ENCODE measurements at places on chromosomes 6 and 20.

DNA sequence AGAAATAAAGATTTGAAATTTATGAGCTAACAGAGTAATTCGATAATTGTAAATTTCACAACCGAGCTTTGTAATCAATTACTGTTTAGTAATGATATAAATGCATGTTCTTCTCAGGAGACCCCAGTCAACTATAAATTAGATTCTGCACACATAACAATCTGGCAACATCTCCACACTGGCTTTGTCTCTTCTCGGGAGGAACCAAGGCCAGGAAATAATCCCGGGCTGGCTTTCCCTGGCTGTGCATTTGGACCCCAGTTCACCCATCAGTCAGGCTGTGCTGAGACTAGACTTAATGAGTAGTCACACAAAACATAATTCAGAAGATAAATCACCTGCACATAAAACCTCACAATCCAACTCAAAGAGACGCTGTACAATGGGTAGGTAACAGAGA lies 65.5 kb downstream of the PTPRT start:
- no peak overlapping the region for H3K4me3 ChIP-seq
- H3K27me3 ChIP-seq, result no peaks in the 10 kb centered on the region
- no peak for DNase-seq

DNA sequence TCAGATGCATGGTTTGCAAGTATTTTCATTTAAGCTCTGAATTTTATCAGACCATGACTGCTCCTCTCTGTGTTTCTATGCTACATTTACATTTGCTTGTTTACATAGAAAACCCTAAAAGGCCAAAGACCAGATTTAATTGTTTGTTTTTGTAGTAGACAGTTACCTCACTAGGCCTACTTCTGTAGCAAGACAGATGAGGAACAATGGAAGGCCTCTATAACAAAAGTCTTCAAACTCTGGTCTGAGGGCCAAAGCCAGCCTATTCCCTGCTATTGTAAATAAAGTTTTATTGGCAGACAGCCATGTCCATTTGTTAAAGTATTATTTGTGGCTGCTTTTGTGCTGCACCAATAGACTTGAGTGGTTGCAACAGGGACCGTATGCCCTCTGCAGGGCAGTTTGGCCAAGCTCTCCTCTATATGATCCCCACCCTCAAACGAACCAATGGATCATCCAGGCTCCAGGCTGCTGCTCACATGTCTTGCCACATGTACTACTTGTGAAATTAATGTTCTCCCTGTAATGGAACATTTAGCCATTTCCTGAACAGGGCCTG lies 182.0 kb downstream of the DOK5 start:
- peaks cover 29% of the 10 kb centered on the region for H3K4me1 ChIP-seq
- DNase-seq, result no peak
- no peaks in the 10 kb centered on the region for H3K27me3 ChIP-seq

DNA sequence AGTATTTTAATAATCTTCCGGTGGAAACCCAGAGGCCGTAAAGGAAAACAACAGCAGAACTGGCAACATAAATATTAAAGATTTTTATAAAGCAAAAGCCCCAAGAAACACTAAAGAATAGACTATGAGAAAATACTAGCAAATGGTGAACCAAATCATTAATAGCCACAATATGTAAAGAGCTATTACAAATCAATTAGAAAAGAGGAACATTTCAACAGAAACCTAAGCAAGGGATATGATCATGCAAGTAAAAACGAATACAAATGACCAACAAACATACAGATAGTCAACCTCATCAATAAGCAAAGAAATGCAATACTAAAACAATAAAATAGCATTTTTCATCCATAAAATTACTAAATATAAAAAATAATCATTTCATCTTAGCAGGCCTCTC lies 3.6 kb downstream of the FBXL4 start:
- H3K4me1 ChIP-seq, result peaks cover 17% of the 10 kb centered on the region
- H3K4me3 ChIP-seq, result no peak overlapping the region
- H3K27me3 ChIP-seq, result no peaks in the 10 kb centered on the region
- H3K27ac ChIP-seq, result no peak overlapping the region
- no peak for DNase-seq

- no peak for DNase-seq
- no peak overlapping the region for H3K4me3 ChIP-seq
- H3K36me3 ChIP-seq, result no peaks in the 10 kb centered on the region
- no peak overlapping the region for H3K27ac ChIP-seq
- H3K27me3 ChIP-seq, result no peaks in the 10 kb centered on the region
These were observed 29.7 kb downstream of the CEBPB start for GRCh38 chr20:50220093-50220893.

GRCh38 chr20:10728873-10729670 lies 55.3 kb upstream of the JAG1 start:
- H3K27ac ChIP-seq, result no peak overlapping the region
- no peak overlapping the region for H3K4me3 ChIP-seq
- no peak for DNase-seq
- no peaks in the 10 kb centered on the region for H3K36me3 ChIP-seq
- H3K27me3 ChIP-seq, result peaks cover 3% of the 10 kb centered on the region

GRCh38 chr6:168232062-168232461 lies 87.5 kb downstream of the DACT2 start:
- peaks cover 1% of the 10 kb centered on the region for H3K27me3 ChIP-seq
- no peaks in the 10 kb centered on the region for H3K36me3 ChIP-seq
- DNase-seq, result no peak
- peaks cover 25% of the 10 kb centered on the region for H3K4me1 ChIP-seq
- H3K4me3 ChIP-seq, result no peak overlapping the region
- peak overlapping the region; percentile 25 for H3K27ac ChIP-seq

GRCh38 chr6:17932330-17932852 lies 55.0 kb downstream of the KIF13A start:
- no peaks in the 10 kb centered on the region for H3K27me3 ChIP-seq
- H3K4me3 ChIP-seq, result no peak overlapping the region
- H3K4me1 ChIP-seq, result peaks cover 74% of the 10 kb centered on the region
- no peak for DNase-seq
- H3K27ac ChIP-seq, result peak overlapping the region; percentile 68

GRCh38 chr20:52971498-52972189 lies 514 bp upstream of the TSHZ2 start:
- H3K27ac ChIP-seq, result peak overlapping the region; percentile 19
- H3K36me3 ChIP-seq, result no peaks in the 10 kb centered on the region
- H3K27me3 ChIP-seq, result no peaks in the 10 kb centered on the region
- H3K4me3 ChIP-seq, result peak overlapping the region; percentile 54
- DNase-seq, result no peak

DNA sequence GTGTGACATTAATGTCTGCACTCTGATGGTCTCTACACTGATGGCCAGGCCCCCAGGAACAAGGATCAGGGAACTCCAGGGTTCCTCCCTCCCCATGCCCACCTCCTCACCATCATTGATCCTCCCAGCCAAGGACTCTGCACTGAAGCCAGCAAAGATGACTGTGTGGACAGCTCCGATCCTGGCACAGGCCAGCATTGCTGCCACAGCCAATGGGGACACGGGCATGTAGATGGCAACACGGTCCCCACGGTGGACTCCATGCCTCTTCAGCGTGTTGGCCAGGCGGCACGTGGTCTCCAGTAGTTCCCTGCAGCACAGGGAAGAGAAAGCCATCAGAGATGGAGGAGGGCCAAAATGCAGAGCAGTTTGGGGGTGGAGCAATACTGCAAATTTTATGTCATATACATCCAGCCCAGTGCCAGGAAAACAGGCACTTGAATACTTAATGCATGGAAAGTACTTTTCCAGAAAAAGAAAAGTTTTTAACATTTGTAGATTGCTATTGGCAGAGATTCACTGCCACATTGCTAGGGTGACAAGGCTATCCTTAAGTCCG lies 27.2 kb downstream of the ACSS1 start:
- no peak for DNase-seq
- H3K4me3 ChIP-seq, result no peak overlapping the region
- no peak overlapping the region for H3K27ac ChIP-seq
- H3K4me1 ChIP-seq, result peaks cover 38% of the 10 kb centered on the region
- H3K36me3 ChIP-seq, result no peaks in the 10 kb centered on the region

DNA sequence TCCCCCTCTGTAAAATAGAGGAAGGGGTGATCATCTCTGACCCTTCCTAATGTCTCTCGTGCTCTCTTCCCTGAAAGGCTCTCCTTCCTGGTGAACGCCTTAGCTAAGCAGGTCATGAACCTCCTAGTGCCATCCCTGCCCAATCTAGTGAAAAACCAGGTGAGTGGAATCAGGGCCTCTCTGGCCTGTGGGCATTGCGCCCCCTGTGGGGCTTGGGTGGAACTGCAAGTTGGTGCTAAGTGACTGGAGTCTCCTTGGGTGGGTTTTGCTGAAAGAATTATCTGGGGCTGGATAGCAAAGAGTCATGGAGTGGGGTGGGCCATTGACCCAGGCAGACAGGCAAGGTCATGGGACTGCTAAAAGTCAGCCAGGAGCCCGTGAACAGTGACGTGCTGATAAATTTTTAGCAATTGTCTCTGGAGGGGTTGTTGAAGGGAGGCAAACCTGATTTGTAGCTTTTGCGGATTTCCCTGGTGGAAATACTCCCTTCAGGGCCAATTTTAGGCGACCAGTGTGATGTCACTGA lies 8.9 kb downstream of the BPIFB1 start:
- no peak overlapping the region for H3K4me3 ChIP-seq
- peaks cover 72% of the 10 kb centered on the region for H3K27me3 ChIP-seq
- peak; percentile 63 for DNase-seq

- H3K4me1 ChIP-seq, result no peaks in the 10 kb centered on the region
- peaks cover 45% of the 10 kb centered on the region for H3K27me3 ChIP-seq
- H3K36me3 ChIP-seq, result no peaks in the 10 kb centered on the region
- no peak overlapping the region for H3K4me3 ChIP-seq
- no peak overlapping the region for H3K27ac ChIP-seq
These were observed 21.8 kb upstream of the IRF4 start for GRCh38 chr6:369559-370431.

- DNase-seq, result no peak
- H3K27ac ChIP-seq, result no peak overlapping the region
- H3K4me1 ChIP-seq, result no peaks in the 10 kb centered on the region
- no peak overlapping the region for H3K4me3 ChIP-seq
These were observed 60.5 kb downstream of the DST start for GRCh38 chr6:56582236-56582635.

DNA sequence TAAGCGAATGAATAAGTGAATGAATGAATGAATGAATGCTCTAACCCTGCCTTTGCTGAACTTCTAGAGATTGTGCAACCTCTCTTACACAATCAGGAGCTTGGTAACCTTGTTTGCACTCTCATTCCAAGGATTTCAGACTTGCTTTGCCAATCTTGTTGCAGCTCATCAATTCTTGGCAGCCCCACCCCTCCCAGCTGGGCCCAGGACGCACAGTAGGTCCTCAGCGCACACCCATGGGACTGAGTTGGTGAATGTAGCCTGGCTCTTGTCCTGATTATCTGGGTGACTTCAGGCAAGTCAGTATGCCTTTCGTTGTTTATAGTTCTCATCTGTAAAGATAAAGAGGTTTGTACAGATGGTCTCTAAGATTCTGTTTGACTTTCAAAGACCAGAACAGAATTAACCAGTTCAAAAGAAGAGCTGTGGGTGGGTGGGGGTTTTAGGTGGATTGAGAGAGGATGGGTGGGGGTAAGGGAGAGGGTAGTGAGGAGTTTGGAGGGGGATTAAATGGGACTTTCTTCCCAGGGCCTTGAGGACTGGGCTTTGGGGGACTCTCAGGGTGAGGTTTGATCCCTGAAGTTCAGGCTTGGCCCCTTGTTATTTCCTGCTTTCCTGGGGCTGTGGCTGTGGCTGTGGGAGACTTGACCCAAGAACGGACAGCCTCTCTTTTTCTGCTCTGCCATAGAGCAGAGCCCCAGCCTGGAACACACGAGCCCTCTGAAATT lies 33.2 kb downstream of the VEGFA start:
- H3K27ac ChIP-seq, result no peak overlapping the region
- no peaks in the 10 kb centered on the region for H3K27me3 ChIP-seq
- no peak overlapping the region for H3K4me3 ChIP-seq
- DNase-seq, result no peak
- peaks cover 16% of the 10 kb centered on the region for H3K4me1 ChIP-seq

- H3K36me3 ChIP-seq, result no peaks in the 10 kb centered on the region
- no peak overlapping the region for H3K27ac ChIP-seq
- H3K27me3 ChIP-seq, result peaks cover 97% of the 10 kb centered on the region
- no peak overlapping the region for H3K4me3 ChIP-seq
- no peak for DNase-seq
- peaks cover 20% of the 10 kb centered on the region for H3K4me1 ChIP-seq
These were observed 3.7 kb downstream of the POU3F2 start for GRCh38 chr6:98838032-98838431.

DNA sequence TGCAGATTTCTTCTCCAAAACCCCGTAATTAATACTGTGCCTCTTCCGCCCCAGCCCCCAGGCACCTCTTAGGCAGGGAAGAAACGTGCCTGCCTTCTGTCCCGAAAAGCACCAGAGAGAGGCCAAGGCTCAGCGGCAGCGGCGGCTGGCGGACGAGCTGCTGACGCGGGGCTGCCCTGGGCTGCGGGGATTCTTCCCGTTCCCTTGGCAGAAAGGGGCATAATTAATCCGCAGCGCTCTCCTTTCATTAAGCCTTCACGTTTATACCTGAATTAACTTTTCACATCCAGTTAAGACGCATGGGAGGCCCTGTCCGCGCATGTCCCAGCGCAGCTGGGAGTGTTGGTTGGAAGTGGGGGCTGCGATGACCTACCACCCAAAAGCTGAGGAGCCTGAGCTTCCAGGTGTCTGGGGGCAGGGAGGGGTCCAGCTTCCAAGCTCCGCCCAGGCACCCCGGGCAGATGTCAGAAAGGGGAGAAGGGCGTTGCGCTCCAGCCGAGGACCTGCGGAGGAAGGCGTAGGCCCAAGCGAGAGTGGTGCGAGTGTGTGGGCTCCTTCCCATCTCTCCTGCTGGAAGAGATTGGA lies 167.4 kb upstream of the LRFN2 start:
- peaks cover 4% of the 10 kb centered on the region for H3K4me1 ChIP-seq
- no peak for DNase-seq
- no peak overlapping the region for H3K27ac ChIP-seq
- peaks cover 41% of the 10 kb centered on the region for H3K27me3 ChIP-seq

GRCh38 chr6:97113170-97113569 lies 169.8 kb downstream of the MMS22L start:
- DNase-seq, result no peak
- H3K27me3 ChIP-seq, result no peaks in the 10 kb centered on the region
- H3K27ac ChIP-seq, result no peak overlapping the region
- no peak overlapping the region for H3K4me3 ChIP-seq
- H3K36me3 ChIP-seq, result peaks cover 10% of the 10 kb centered on the region

DNA sequence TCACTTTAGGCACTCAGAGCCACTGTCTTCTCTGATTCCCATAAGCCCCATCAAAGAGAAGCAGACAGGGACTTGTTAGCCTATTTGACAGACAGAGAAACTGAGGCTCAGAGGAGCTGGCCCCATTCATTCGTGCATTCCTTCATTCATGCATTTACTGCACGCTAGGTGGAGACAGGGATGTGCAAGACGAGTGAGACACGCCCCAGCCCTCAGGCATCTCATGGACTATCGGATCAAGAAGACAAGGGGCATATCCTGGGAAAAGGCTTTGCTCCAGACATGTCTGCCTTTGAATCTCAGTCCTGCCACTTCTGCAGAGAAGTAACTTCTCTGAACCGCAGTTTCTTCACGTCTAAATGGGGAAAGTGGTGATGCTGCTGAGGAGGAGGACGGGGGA lies 54.1 kb downstream of the BPIFB1 start:
- DNase-seq, result no peak
- H3K4me1 ChIP-seq, result no peaks in the 10 kb centered on the region
- H3K4me3 ChIP-seq, result no peak overlapping the region
- H3K36me3 ChIP-seq, result no peaks in the 10 kb centered on the region
- H3K27ac ChIP-seq, result no peak overlapping the region

- H3K27ac ChIP-seq, result peak overlapping the region; percentile 90
- H3K27me3 ChIP-seq, result no peaks in the 10 kb centered on the region
- no peaks in the 10 kb centered on the region for H3K36me3 ChIP-seq
- H3K4me3 ChIP-seq, result no peak overlapping the region
- no peak for DNase-seq
These were observed 18.3 kb upstream of the TRAM2 start for GRCh38 chr6:52595000-52595795.

Data from mesothelial cell of epicardium (in vitro differentiated cells).